Activated naive CD8-positive, alpha-beta T cell treated with anti-CD3 and anti-CD28 coated beads for 36 hours (primary cell): ENCODE measurements at places on chromosomes 11 and 22.

- DNase-seq: no peak
These were observed 338.9 kb upstream of the ANO3 start for GRCh38 chr11:25993016-25993415.

GRCh38 chr22:38097557-38098409 lies 12.7 kb downstream of the BAIAP2L2 start:
- DNase-seq: no peak

- no peak for DNase-seq
These were observed 3.6 kb upstream of the AP2A2 start for GRCh38 chr11:921921-922678.

DNA sequence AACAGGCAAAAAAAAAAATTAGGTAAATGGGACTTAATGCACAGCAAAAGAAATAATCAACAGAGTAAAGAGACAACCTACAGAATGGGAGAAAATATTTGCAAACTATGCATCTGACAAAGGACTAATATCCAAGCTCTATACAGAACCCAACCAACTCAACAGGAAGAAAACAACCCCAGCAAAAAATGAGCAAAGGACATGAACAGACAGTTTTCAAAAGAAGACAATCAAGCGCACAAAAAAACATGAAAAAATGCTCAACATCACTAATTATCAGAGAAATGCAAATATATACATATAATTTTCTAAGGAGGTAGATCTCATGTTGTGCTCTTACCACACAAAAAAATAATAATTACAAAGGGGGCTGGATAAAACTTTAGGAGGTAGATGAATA lies 36.5 kb upstream of the USP47 start:
- no peak for DNase-seq

GRCh38 chr11:73055655-73056354 lies 86.3 kb downstream of the FCHSD2 start:
- no peak for DNase-seq

- no peak for DNase-seq
These were observed 76.1 kb upstream of the UCP3 start for GRCh38 chr11:74084796-74085541.

- no peak for DNase-seq
These were observed 284.8 kb downstream of the CADM1 start for GRCh38 chr11:115219376-115219775.

GRCh38 chr22:35220221-35220620 lies 37.1 kb upstream of the HMGXB4 start:
- DNase-seq: no peak

GRCh38 chr22:28772633-28773460 lies at the start of gene CCDC117:
CCDC117 (plus strand) TSS chr22:28772695; CDS start chr22:28772850, 155 bp downstream.
- peak; percentile 92 for DNase-seq

- DNase-seq: no peak
These were observed 44.7 kb upstream of the SHISAL1 start for GRCh38 chr22:44357296-44357965.

DNA sequence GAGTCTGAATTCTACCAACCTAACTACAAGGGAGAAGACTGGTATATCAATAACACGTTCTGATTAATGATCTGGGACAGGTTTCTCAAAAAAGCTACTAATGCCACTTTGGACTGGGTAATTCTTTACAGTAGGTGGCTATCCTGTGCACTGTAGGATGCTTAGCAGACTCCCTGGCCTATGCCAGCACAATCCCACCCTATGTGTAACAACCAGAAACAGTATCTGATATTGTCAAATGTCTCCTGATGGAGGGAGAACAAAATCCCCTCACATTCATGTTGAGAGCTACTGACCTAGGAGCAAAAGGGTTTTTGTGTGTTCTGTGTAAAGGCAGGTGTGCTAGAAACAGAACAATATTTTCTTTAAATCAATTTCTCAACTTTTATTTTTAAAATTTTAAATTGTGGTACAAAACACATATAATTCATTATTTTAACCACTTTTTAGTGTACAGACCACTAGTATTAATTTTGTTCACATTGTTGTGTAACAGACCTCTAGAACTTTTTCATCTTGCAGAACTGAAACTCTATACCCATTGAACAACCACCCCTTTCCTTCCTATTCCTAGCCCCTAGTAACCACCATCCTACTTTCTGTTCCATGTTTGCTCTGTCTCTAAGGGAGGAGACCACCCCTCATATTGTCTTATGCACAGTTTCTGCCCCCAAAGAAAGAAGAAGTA lies 2.1 kb upstream of the MS4A6A start:
- DNase-seq: no peak

GRCh38 chr11:133251841-133252240 lies 280.5 kb downstream of the OPCML start:
- no peak for DNase-seq

DNA sequence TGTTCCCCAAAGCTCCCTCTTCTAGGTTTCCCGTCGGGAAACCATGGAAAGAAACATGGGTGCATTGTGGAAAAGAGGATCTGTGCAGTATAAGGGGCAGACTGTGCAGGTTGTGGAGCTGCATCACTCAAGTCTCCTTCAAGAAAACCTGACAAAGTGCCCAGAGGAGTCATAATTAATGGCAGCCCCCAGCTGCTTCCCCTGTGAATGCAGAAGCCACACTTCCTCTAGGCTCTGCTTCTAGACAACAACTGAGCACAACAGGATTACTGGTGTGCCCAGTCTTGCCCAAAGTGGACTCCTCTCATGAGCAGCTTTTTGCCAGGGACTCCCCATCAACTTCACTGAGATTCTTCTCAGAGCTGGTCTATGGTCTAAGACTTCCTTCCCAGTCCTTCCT lies 42.6 kb upstream of the SCUBE2 start:
- no peak for DNase-seq

DNA sequence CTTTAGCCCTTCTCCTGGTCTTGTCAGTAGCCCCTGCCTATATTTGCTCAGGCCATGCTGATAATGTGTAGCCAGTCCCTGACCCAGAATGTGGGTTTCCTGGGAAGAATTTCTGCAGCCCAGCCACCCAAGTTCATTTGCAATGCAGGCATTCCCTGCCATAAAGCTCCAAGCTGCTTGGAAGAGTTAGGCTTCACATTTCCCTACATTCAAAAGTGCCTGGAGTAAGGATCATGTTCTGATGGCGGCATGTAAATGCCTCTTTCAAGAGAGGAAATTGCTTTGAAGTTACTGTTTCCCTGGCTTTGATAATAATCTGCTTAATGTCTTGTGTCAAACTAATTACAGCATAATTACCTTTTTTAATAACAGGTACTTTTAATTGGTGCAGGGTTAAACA lies 266.1 kb downstream of the MIAT start:
- DNase-seq: no peak

GRCh38 chr11:11569936-11570491 lies 51.8 kb downstream of the GALNT18 start:
- no peak for DNase-seq

DNA sequence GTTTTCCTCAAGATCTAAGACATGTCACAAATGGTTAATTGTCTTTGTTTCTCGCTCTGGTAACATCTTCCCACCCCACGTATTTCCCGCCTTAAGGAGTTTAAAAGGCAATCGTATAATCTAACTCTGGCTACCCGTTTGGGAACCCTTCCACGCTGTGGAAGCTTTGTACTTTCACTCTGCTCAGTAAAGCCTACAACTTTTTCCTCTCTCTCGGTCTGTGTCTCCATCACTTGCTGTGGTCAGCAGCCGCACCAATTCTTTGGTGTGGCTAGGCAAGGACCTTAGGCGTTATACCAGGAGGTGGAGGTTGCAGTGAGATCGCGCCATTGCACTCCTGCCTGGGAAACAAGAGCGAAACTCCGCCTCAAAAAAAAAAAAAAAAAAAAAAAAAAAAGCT lies 1430.1 kb downstream of the LRRC4C start:
- no peak for DNase-seq

GRCh38 chr11:92227230-92227814 lies 2.7 kb downstream of the FAT3 start:
- no peak for DNase-seq

DNA sequence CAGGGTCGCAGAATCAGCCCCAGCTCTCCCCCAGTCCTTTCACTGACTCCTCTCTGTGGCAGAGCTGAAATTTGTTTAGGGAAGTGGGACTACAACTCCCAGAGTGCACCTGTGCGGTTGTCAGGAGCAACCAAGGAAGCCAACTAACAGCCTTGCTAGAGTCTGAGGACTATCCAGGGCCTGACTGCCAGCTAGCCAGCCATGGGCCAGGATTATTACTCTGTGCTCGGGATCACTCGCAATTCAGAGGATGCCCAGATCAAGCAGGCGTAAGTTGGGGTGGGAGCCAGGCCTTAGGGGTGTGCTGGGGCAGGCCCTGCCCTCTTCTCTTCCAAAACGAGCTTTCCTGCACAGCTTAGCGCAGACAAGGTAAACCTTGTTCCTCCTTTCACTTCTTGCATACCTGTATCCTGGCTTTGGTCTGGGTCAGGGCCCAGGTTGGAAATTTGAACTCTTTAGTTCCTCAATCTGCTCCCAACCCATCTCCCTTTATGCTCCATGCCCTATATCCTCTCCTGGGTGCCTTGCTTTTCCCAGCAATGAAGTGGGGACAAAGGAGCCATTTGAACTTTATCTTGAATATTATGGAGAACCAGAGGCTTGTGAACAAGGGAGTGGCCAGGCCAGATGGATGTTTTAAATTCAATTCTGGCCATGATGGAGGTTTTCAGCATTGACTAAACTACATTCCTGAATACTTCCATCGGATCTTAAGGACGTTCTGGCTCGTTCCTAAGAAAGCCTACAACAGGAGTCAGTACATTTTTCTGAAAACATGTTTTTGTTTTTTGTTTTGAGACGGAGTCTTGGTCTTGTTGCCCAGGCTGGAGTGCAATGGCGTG lies at the start of gene DNAJB13:
TSS of gene DNAJB13 (plus strand) at position 158 of the 842 bp plus-strand sequence. CDS start at position 202, 44 bp downstream.
- DNase-seq: no peak

GRCh38 chr11:39374963-39375698 lies 2084.3 kb downstream of the LRRC4C start:
- no peak for DNase-seq

- no peak for DNase-seq
These were observed 369.3 kb upstream of the SYN3 start for GRCh38 chr22:33427461-33427860.

DNA sequence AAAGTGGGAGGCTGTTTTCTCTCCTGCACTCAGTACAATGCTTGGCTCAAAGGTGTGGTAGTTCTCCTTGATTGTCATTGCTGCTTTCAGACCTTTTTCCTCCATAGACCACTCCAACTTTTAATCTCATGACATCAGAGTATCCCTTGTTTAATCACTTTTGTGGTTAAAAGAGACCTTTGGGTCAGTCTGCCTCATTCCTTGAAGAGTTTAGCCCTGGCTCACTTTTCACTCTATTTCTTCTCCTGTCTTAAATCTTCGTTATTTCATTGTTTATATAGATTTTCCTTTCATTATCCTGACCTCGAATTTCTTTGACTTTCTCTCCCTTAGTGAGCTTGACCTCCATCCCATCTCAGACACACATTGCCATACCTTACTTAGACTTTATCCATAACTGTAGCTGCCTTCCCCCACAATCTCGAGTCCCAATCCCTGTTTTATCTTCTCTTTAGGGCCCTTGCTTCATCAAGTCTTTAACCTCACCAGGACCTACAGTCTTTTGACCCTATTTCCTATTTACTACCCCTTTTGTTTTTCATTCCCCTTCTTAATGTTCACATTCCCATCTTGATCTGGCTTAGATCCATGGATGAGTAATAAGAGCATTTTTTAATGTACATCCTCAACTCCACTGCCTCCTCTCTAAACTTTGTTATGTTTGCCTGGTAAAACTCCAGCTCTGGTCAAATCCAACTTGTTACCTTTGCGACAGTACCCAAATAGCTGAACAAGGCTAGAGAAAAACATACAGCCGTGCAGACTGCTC lies 9.5 kb downstream of the ATXN10 start:
- no peak for DNase-seq

DNA sequence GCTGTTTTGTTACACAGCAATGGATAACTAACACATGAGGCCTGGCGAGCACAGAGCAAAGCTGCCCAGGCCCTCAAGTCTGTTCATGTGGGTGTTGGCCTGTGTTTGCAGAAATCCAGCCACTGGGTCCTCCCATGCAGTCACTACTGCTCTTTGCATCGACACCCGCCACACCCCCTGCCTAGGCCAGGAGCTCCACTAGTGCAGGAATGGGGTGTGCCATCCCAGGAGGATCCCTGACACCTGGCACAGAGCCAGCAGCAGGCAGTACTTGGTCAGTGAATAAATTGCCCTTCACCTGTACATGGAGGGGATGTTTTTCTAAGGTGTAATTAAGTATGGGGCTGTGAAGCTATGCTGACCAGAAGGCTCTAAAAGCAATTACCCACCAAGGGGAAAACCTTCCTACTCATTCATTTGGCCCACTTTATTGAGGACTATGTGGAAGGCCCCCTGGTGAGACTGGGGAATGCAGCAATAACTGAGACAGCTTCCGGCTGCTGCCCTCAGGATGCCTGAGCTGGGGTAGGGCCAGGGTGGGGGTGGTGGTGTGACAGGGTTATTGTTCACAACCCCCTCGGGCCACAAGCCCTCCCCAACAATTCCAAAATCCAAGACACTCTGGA lies 160.8 kb downstream of the CRYBB2 start:
- DNase-seq: no peak

- no peak for DNase-seq
These were observed 200.6 kb downstream of the DBX1 start for GRCh38 chr11:19959648-19960059.

DNA sequence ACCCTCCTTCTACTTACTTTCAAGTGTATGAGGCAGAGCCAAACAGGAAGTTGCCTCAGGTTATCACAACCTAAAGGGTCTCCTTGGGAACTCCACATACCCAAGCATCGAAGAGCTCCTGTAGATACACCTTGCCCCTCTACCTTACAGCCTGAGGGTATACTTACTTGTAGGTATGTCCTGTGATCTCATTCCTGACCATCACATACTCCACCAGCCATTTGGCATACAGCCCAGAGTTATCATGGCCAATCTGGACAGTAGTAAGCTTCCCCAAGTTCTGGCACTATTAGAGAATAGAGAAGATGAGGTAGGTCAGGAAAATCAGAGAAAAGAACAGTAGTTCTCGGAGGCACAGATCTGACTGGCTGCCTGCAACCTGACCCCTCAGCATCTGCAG lies 53.4 kb upstream of the SCUBE2 start:
- DNase-seq: no peak

DNA sequence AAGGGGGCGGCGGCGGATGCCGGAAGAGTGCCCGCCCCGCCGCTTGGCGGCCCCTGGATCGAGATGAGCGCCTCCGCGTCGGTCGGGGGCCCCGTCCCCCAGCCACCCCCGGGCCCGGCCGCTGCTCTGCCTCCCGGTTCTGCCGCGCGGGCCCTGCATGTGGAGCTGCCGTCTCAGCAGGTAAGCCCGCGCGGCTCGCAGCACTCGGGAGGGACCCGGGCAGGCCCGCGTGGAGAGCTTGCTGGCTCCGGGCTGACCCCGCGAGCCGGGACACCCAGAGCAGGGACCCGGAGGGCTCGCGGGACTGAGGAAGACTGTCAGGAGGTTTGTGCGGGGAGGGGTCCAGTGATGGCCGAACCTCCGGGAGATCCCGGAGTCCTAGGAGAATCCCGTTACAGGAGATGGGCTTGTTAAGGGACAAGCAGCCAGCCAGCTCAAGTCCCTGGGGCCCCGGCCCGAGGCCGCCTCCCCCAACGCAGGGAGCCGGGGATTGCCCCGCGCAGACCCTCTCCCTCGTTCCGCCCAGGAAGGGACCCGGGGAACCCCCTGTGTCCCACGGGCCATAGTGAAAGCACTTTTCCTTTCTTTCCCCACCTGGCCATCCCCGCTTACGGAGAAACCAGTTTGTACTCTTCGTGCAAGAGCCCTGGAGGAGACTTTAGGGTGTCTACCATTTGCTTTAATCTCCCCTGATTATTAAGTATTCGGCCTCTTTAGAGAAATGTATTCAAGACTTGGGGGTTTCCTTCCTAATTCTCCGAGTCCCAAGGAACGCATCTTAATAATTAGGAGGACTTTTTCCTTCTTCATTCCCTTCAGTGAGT lies 547 bp downstream of the UVRAG start:
- DNase-seq: peak; percentile 53
